ENCODE measurements at places on chromosomes 5 and 9. TPM values are rescaled to one million over a fixed set of nuclear protein-coding genes. Genes with fewer than 3 reads are reported as not detected.
A peak's percentile ranks its signal among the peaks of the same experiment; 100 is the strongest.

CNTNAP3B gene
- total RNA-seq = 60.9 TPM

PPP2R2B gene
- 4.0 TPM for total RNA-seq

MXD3 gene
- total RNA-seq = 2.5 TPM

PCDHGB6 gene
- 6.6 TPM for total RNA-seq

CTXN3 gene
- not detected for total RNA-seq

GRCh38 chr9:6715755-6716643, 41.8 kb upstream of the KDM4C start:
- no peak overlapping the region for H3K27ac ChIP-seq
- H3K36me3 ChIP-seq = no peaks in the 10 kb centered on the region
- H3K27me3 ChIP-seq = no peaks in the 10 kb centered on the region
- DNase-seq = no peak
- H3K4me3 ChIP-seq = peak overlapping the region; percentile 49

GRCh38 chr5:141349917-141350619, at the start of gene PCDHGB1:
Gene PCDHGB1, plus strand, starts transcription at chr5:141350099. Its CDS starts 162 bp downstream, at chr5:141350261.
- H3K27me3 ChIP-seq = peaks cover 5% of the 10 kb centered on the region
- H3K4me3 ChIP-seq = peak within 1 kb of the TSS; percentile 22
- no peaks in the 10 kb centered on the region for H3K36me3 ChIP-seq
- DNase-seq = no peak

DNA sequence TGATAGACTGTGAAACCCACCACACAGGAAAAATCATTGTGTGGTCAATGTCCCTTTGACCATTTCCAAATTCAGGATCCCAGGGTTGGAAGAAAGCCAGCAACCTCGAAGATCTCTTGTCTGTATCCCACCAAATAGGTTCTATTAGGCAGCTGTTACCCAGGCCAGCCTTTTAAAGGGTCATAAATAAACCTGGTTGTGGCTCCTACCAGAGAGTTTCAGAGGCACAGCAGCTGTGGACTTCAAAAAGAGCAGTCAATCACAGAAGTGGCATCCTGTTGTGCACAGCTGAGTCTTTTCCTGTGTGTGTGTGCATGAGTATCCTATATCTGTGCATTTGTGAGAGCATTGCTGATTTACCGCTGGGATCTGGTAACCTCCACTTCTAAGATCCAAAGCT, 23.7 kb upstream of the OR2S2 start:
- H3K4me1 ChIP-seq = no peaks in the 10 kb centered on the region
- no peaks in the 10 kb centered on the region for H3K27me3 ChIP-seq
- H3K36me3 ChIP-seq = no peaks in the 10 kb centered on the region
- H3K4me3 ChIP-seq = no peak overlapping the region
- peak; percentile 77 for DNase-seq

DNA sequence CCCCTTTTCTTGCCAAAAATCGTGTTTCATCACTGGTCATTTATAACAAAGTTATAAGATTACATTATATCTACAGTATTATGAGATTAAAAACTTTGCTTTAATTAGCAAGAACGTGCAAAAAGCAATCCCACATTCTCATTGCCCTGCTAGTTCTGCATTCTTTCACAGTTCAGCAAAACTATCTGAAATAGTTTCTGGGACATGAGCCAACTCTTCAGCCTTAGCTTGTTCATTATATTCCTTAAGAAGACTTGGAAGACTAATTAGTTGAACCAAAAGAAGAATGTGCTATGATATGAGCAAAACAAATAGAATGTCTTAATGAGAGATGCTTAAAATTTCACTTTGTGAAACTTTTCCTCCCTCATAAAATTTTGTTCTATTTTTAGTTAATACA, 76.7 kb downstream of the ITGA1 start:
- peak overlapping the region; percentile 18 for H3K4me3 ChIP-seq
- peaks cover 17% of the 10 kb centered on the region for H3K4me1 ChIP-seq
- no peaks in the 10 kb centered on the region for H3K27me3 ChIP-seq
- no peak for DNase-seq
- H3K27ac ChIP-seq = peak overlapping the region; percentile 73

DNA sequence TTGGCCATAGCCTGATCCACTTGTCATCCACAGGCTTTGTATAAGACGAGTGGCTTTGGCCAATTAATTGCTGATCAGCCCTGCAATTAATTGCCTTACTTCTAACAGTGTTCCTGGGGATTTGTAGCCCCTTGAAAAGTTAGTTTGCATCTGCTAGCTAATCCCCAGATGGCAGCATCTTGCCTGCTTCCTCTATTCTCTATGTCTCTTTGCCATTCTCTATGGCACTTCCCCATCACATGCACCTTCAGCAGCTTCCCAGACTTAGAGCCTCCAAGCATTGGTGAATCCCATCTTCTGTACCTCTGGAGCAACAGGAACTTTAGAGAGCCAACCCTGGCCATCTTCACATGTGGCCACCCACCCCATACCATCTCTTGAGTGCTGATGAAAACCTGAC, 197.0 kb upstream of the DMAC1 start:
- H3K27ac ChIP-seq = no peak overlapping the region
- no peak for DNase-seq
- no peaks in the 10 kb centered on the region for H3K27me3 ChIP-seq
- no peaks in the 10 kb centered on the region for H3K36me3 ChIP-seq

DNA sequence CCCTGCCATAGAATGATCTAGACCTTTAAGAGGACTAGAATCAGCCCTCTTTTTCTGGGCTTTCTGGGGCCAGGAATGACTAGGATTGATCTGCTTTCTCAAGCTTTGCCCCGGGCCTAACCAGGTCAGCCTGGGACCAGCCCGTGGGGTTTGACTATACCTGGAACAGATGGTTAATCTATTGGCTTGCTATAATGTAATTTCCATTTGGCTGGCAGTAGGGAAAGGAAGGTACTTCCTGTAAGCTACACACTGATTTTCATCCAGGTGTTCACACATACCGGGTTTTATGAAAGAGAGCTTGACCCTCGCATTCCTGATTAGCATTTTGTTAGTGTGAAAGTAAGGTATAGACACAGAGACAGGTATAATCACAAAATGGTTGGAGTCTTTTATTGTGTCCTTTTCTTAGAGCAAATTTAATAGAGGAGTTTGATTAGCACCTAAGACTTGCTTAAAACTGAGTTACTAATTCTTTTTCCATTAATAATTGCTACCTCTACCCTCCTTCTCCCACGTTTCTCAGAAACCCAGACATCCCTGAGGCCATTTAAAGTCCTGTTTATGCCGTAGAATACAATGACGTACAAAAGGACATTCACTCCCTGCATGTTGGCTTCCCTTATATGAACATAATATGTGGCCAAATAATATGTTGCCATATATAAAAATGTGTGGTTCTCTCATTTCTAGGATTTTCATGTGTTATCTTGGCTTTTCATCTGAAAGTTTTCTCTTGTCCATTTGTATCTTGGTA, 17.3 kb downstream of the LNPEP start:
- peaks cover 25% of the 10 kb centered on the region for H3K4me1 ChIP-seq
- no peak for DNase-seq
- peak overlapping the region; percentile 69 for H3K27ac ChIP-seq

DNA sequence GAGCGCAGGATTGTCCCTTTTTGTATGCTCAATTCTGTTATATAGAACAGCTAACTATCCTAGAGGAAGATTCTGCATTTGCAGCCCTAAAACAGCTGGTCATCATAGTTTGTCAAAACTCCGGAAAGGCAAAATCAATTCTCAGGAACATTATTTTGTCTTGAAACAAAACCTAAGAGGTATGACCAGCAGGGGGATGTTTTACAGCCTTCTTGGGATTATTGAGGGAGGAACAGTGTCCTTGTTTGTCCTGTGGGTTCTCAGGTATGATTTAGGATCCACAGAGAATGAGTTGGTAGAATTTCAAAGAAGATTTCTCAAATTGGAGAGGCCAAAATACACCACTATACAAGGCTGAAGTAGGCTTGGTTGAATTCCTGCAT, 136.4 kb downstream of the ZSWIM6 start:
- no peak for DNase-seq
- no peaks in the 10 kb centered on the region for H3K36me3 ChIP-seq
- no peak overlapping the region for H3K27ac ChIP-seq
- peaks cover 48% of the 10 kb centered on the region for H3K4me1 ChIP-seq
- H3K4me3 ChIP-seq = no peak overlapping the region
- no peaks in the 10 kb centered on the region for H3K27me3 ChIP-seq

GRCh38 chr5:167155387-167156005, 1135.9 kb upstream of the WWC1 start:
- no peak overlapping the region for H3K27ac ChIP-seq
- H3K4me1 ChIP-seq = no peaks in the 10 kb centered on the region
- no peak overlapping the region for H3K4me3 ChIP-seq
- no peak for DNase-seq
- no peaks in the 10 kb centered on the region for H3K36me3 ChIP-seq

- no peak for DNase-seq
- H3K4me1 ChIP-seq = peaks cover 16% of the 10 kb centered on the region
- H3K27ac ChIP-seq = no peak overlapping the region
- H3K27me3 ChIP-seq = no peaks in the 10 kb centered on the region
Observed at GRCh38 chr9:129773262-129774048, 20.6 kb upstream of the PTGES start.

GRCh38 chr5:113375480-113376060, 59.2 kb downstream of the TSSK1B start:
- no peaks in the 10 kb centered on the region for H3K4me1 ChIP-seq
- DNase-seq = no peak
- no peak overlapping the region for H3K27ac ChIP-seq
- H3K4me3 ChIP-seq = no peak overlapping the region
- H3K27me3 ChIP-seq = no peaks in the 10 kb centered on the region
- no peaks in the 10 kb centered on the region for H3K36me3 ChIP-seq

GRCh38 chr9:91781906-91782305, 168.1 kb downstream of the ROR2 start:
- peaks cover 77% of the 10 kb centered on the region for H3K4me1 ChIP-seq
- DNase-seq = no peak
- no peak overlapping the region for H3K4me3 ChIP-seq
- H3K36me3 ChIP-seq = no peaks in the 10 kb centered on the region
- no peaks in the 10 kb centered on the region for H3K27me3 ChIP-seq

DNA sequence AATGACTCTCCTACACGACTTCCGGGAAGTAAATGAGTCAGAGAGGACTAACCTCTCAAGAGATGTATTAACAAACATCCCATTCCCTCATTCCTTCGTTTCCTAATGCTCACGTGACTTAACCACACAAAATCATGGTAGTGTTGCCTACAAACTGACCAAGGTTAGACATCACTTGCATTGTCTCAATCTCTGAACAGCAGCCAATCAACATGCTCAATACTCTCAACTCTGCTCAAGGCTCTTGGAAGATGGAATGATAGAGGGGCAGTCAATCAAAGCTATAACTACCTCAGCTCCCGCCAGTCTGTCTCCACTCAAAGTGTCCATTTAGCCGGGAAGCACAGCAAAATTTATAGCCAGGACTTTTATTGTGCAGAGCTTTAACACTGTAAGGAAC, 143.8 kb upstream of the PIK3R1 start:
- H3K27ac ChIP-seq = no peak overlapping the region
- DNase-seq = no peak
- H3K4me1 ChIP-seq = no peaks in the 10 kb centered on the region
- no peaks in the 10 kb centered on the region for H3K36me3 ChIP-seq

- H3K27me3 ChIP-seq = no peaks in the 10 kb centered on the region
- no peak overlapping the region for H3K4me3 ChIP-seq
- no peak overlapping the region for H3K27ac ChIP-seq
Observed at GRCh38 chr9:16964228-16964627, 93.8 kb upstream of the BNC2 start.

DNA sequence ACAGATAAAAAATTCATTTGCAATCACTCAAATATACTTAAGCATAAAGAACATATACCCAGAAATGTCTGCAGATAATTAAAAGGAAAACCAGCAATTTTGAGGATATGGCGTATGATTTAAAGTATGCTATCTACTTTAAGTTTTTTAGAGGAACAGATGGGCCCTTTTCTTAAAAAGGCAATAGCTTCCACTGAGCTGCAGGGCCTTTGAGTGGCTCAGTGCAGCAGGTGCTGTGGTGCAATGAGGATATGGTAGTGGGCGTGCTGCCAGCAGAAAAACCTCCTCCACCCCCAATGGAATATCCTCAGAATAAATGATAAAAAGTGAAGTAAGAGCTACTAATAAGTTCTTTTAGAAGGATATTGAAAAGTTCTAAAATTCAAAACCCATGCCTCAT, 814.5 kb downstream of the MTRR start:
- H3K4me3 ChIP-seq = no peak overlapping the region
- no peaks in the 10 kb centered on the region for H3K4me1 ChIP-seq
- H3K27me3 ChIP-seq = no peaks in the 10 kb centered on the region

DNA sequence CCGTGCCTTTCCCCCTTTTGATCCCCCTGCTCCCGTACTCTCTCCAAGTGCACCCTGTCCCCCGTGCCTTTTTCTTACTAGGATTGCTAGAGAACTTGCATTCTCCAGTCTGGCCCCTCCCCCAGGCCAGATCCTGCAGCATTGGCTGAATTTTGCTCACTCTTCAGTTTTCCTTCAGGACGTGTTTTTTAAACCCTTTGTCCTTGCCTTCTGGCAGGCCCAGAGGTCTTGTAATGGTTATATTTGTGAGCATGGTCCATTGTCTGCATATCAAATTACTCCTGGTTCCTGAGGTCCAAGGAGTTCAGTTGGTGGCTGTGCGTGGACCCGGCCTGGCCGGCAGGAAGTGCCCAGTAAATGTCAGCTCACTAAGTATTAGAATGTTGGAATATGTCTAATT, 606 bp downstream of the TBC1D13 start:
- no peaks in the 10 kb centered on the region for H3K27me3 ChIP-seq
- DNase-seq = no peak
- peak overlapping the region; percentile 86 for H3K27ac ChIP-seq
- peaks cover 5% of the 10 kb centered on the region for H3K4me1 ChIP-seq
- H3K4me3 ChIP-seq = peak overlapping the region; percentile 93

DNA sequence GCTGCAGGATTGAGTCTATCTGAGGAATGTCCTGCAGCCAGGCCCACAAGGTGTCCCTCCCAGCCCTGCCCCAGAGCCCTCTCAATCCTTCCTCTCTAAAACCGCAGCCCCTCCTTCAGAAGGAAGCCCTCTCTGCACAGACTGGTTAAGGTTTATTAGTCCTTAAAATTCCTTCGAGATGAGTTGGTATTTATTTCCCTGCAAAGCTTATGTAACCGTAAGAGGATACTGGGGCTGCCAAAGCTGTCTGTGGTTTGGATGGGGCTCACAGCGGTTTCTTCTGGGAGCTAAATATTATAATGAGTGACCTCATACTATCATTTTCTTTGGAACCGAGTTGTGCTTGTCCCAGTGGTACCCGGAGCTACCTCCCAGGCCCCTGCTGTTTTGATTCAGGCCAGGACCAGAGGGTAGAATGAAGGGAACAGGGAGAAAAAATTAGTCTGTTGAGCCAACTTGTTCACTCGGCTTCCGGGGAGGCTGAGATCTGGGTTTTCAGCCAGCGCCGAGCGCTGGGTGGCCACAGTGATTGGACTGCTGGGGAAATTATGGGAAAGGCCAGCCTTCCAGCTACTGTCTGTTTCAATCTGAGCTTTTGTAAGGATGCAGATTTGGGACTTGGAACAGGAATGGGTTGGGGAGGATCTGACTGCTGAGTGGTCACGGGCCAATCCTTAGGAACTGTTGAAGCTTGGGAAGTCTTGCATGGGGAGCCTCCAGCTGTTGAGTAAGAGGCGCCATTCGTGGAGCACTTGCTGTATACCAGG, 107.5 kb downstream of the NDFIP1 start:
- DNase-seq = no peak
- no peaks in the 10 kb centered on the region for H3K36me3 ChIP-seq
- H3K4me3 ChIP-seq = peak overlapping the region; percentile 31
- peaks cover 17% of the 10 kb centered on the region for H3K4me1 ChIP-seq

Data from esophagus muscularis mucosa (tissue), 4 donors.